ENCODE measurements at places on chromosomes 2 and 18. TPM values are rescaled to one million over a fixed set of nuclear protein-coding genes. Genes with fewer than 3 reads are reported as not detected.

GRCh38 chr2:61018318-61018755 is 282 bp upstream of the PUS10 start:
- DNase-seq, result no peak

Gene CLEC4F
- total RNA-seq, result not detected

GRCh38 chr2:37343537-37344434 is 644 bp upstream of the QPCT start:
- no peak for DNase-seq

GRCh38 chr2:143988082-143988481 is 531.8 kb downstream of the ZEB2 start:
- no peak for DNase-seq

Gene LAMA3
- 1.6 TPM for total RNA-seq

Gene TRABD2A
- total RNA-seq, result 12.0 TPM

DNA sequence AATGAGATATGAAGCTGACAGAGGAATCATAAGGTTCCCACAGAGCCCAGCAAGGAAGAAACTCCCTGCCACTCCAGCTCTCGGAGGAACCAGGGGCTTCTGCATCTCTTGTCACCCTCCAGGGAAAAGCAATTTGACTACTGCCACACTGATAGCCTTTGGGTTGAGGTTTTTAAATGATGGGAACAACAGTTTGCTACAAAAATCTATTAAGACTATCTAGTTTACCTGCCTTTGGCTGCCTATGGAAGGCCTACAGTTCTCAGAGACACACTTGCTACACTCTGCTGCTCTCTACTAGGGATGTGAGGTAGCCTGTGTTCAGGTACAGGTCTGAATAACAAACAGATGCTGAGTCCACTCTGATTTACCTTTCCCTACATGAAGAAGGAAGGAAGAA is 161.9 kb downstream of the NBAS start:
- no peak for DNase-seq

Gene SCN1A
- not detected for total RNA-seq

DNA sequence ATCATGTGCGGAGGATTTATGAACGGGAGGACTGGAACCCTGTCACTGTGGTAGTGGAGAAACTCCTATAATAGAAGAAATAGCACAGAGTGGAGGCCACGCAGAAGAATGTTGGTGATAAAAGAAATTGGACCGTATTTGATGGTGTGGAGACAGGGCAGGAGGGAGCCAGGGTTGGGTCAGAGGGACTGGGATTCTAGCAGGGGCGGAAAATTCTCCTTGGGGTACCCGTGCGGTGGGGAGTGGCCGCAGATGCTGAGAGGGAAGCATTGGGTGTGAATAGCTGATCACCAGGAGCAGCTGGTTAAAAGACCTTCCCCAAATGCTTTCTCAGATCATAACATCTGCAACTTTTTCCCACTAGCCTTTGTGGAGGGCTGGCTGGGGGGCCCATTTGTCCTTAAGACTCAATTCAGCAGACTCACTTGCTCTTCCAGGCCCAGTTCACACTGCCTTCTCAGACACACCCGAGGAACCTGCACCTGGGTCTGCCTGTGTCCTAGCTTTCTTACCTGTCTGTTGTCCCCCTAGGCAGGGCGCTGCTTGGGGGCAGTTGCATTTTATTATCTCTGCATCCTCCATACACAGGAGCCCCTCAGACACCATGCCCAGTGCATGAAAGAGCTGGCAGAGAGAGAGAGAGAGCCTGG is 7.1 kb downstream of the SH3BP4 start:
- DNase-seq, result no peak

DNA sequence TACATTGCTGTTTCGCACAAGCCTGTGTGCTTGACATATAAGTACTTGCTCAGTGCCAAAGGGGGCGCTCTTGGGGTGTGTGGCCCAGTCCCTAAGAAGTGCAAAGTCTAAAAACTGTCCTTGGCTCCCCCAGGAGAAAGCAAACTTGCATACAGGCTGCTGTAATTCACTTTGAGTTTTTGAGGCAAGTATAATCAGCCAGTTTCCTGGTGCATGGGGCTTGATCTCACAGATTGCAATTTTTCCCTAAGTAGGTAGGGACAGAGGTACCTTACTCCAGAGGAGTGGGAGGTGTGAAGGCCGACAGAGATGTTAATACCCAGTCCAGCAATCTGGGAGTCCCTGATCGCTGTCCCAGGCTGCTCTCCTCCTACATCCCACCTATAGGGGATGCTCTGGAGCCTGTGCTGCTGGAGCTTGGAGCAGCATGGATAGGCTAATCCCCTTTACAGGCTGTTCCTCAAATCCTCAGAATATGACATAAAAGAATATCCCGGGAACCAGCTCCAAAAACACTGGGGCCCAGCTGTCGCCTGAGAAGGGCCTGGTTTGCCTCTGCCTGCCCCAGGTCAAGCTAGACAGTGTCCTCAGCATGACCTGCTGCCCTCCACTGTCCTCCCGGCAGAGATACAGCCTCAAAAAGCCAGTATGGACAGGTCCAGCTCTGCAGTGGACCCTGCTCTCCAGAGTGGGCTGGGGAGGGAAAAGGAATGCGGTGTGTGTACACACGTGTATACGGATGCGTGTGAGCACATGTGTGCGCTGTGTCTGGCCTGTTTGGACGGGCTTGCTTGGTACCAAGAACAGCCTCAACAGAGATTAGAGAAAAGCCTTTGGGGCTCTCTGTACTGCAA is 136.5 kb upstream of the HAAO start:
- DNase-seq, result no peak
